IMR-90 (cell line): ENCODE measurements at places on chromosomes 5 and 9.

DNA sequence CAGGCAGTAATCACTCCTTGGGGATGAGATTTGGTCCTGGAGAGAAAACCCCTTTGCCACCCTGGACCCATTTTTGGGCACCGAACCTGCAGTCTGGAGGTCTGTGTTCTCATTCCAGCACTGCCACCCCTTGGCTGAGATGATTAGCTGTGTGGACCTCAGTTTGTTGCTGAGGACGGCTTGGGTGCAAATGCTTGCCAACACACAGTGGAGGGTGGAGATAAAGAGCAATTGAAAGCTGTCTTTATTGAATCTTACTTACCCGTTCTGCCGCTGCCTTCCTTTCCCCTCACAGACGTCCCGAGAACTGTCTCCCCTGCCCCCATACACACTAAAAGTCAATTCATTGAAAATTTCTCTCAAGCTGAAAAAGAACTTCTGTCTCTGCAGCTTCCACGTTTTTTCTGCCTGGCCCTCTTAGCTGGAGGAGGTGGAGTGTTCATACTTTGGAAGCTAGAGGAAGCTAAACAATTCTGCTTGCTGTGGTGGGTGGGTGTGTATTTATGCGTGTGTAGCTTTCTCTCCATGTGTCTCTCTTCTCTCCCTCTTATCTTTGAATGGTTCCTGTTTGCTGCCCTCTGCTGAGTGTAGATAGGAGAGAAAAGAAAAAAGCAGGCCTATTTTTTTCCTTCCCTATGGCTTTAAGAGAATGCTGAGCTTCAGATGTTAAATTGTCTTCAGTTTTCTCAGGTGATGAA is 6.6 kb downstream of the GALNT10 start:
- peak; percentile 87 for DNase-seq

DNA sequence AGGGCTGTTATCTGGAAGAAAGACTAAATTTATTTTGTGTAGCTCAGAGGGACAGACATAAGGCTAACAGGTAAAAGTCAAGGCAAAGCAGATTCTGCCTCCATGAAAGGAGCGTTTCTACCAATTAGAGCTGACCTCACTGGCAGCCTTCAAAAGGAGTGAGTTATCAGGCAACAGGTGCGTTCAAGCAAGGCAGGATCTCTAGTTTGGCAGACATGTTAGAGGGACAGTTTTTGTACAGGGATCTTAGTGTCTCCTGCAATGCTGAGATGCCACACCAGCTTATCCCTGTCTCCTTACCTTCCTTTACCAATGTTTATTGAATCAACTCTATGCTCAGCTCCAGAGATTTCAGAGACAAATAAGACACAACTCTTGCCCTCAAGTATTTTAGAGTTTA is 73.8 kb downstream of the NRG2 start:
- no peak for DNase-seq

- DNase-seq: no peak
Measured at GRCh38 chr9:120919843-120920805, 6.5 kb downstream of the TRAF1 start.

GRCh38 chr9:134589748-134590147 is 51.9 kb upstream of the COL5A1 start:
- DNase-seq: no peak

GRCh38 chr5:96661855-96662724 is at the start of gene CAST:
Gene CAST, plus strand, starts transcription at chr5:96662376. Its CDS starts 47 bp downstream, at chr5:96662423.
- peak; percentile 85 for DNase-seq

- no peak for DNase-seq
Measured at GRCh38 chr9:8869812-8870211, 1070.2 kb upstream of the DMAC1 start.

- no peak for DNase-seq
Measured at GRCh38 chr5:137332296-137332695, 166.8 kb downstream of the SPOCK1 start.

DNA sequence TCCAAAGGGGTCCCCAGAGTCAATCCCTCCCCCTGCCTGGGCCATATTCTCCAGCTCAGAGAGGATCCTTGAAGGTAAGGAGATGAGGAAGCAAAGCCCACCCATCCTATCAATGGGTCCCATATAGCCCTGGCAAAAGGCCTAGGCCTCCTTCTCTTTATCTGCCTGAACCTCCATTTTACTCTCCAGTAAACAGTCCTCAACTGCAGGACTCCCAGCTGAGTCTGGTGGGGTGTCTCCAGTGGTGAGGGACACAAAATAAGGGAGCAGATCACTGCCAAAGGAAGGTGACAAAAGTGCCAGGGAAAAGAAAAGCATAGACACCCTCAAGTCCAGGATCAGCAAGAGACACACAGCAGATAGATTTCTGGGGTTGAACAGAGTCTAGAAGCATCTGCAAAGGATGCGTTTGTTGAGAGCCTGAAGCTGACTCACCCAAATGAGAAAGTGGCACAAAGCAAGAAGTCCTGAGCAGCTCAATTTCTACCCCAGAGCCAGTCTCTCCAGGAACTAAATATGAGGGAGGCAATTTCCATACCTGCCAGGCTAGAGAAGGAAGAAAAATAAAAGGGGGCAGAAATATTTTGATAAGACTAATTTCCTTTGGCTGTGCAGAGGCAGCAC is 2.7 kb upstream of the EBF1 start:
- DNase-seq: no peak

GRCh38 chr5:109739741-109740728 is 50.3 kb downstream of the MAN2A1 start:
- peak; percentile 55 for DNase-seq

DNA sequence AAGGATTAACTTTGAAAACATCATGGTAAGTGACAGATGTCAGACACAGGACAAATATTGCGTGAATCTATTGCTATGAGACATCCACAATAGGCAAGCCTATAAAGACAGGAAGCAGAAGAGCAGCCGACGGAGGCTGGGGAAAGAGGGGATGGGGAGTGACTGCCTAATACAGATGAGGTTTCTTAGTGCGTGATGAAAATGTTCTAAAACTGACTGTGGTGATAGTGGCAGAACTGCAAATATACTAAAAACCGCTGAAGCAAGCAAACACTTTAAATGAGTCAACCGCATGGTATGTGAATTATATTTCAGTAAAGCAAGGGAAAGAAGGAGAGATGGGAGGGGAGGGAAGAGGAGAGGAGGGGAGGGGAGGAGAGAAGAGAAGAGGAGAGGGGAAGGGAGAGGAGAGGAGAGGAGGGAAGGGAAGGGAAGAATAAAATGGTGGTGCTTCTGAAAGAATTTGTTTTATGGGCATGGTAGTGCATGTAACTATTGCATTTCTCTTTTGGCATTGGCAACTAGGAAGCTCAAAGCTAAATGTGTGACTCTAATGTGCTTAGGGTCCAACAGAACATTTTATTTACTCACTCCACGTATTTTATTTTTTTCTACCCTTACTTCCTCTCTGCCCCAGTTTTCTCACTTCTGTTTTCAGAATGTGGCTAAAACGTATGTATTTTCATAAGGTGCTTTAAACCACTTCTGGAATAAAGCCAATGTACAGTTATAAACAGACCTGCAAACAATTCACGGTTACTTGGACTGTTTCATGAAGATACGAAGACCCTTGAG is 21.3 kb downstream of the AKNA start:
- DNase-seq: peak; percentile 92

GRCh38 chr9:137694236-137694959 is 75.6 kb downstream of the EHMT1 start:
- DNase-seq: no peak

DNA sequence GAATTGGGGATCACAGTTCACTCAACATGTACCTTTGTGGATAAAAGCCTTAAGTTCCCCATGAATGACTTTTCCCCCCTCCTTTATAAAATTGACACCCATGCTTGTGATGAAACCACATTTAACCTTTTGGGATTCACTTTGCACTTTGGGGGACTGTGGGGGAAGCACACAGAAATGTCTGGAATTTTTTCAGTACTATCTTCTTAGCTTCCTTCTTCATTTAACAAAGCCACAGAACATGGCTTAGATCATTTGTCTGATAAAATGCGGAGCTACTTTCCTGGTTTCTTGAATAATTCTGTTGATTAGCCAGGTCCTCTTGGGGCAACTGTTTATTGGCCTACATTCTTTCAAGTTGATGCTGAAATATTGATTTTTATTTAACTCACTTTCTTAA is 29.9 kb downstream of the TNFSF15 start:
- no peak for DNase-seq

DNA sequence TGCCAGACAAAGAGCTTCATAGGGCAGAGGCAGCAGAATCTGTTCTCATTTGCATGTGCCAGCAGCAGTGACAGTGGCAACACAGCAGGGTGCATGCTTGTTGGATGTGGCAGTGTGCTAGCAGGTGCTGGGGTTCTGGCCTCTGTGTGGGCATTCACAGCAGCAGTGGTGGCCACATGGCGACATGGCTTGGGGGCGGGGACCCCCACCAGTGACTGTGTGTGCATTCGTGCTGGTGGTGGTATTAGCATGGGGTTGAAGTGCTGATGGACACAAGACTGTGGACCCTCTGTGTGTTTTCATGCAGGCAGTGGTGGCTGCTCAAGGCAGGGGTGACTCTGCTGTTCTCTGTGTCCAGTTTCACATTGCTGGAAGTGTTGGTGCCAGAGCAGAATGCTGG is 183.2 kb upstream of the PDE4D start:
- DNase-seq: no peak

DNA sequence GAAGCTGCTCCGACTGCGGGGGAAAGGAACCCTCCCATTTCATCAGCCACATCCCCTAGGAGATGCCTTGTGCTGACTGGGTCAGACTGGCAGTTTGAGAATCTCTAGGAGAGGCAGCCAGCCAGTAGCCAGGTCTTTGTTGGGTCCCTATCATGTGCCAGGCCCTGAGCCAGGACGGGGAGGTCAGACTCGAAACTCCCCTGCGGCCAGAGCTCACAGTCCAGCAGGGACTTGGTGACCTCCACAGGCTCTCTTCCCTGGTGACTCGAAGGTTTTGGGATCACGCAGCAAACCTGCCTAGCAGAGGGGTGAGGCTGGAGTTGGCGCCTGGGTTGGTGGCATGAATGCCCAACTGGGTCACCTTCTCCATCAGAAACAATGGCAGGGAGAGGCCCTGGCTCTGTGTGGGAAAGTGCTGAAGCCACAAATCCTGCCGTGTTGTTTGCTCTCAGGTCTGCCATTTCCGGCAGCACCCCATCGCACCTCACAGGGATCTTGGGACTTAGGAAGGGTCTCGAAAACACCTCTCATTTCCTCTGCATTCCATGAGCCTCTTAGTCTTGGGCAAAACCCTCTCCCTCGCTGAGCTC is 14.4 kb upstream of the ORM1 start:
- DNase-seq: no peak

- DNase-seq: peak; percentile 47
Measured at GRCh38 chr5:157253547-157253946, 12.4 kb upstream of the CYFIP2 start.

DNA sequence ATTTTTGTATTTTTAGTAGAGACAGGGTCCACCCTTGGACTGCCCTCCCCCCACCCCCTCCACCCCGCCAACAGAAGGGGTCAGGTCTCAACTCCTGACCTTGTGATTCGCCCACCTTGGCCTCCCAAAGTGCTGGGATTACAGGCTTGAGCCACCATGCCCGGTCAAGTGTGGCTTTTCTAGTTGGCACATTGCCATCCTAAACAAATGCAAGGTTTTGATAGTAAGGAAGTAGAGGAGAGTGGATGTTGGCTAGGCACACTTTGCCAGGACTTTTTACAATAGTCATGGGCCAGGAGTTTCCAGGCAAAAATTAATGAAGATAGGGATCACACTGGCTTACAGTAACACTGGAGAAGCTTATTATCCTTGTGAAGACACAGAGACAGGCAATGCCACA is 62.4 kb downstream of the GALNT12 start:
- DNase-seq: no peak

DNA sequence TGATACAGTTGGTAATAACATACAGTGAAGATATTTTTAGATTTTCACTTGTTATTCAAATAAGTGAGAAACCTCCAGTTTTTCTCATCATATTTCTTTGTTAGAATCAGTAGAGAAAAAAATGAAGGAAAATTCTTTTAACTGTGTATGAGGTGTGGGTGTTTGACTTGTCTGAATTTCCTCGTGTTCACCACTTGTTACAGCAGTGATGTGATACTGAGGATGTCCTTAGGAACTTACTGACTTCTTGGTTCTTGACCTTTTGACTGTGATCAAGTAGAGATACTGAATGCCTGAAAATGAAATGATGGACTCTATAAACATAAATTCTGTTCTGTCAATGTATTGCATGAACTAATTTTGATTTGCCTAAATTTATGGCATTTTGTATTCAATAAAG is 10.7 kb downstream of the PBX3 start:
- no peak for DNase-seq

- DNase-seq: peak; percentile 78
Measured at GRCh38 chr9:113632776-113633590, 169.5 kb downstream of the RGS3 start.

DNA sequence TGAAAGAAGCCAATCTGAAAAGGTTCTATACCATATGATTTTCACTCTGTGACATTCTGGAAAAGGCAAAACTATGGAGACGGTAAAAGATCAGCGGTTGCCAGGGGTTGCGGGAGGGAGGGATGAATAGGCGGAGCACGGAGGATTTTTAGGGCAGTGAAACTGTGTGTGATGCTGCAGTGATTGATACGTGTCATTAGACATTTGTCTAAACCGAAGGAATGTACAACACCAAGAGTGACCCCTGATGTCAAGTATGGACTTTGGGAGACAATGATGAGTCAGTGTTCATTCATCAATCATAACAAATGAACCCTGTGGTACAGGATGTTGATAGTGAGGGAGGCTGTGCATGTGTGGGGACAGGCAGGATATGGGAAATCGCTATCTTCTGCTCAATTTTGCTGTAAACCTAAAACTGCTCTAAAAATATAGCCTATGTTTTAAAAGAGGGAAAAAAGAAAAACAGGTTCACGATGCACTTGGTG is 34.4 kb downstream of the ERGIC1 start:
- peak; percentile 89 for DNase-seq

DNA sequence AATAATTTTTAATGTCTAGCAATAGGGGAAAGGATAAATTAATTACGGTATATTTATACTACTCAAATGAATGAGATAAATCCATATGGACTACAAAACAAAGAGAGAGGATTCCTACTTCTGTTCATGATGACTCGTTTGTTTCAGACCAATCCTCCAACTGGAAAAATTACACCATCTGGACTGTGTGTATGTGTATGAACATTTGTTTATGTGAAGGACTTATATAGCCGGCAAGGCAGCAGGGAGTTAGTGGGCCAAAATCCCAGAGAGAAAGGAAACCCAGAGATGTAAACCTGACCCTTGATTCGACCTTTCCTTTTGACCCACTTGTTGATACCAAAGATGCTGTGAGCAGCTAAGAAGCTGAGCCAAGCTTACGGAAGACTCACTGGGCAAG is 20.1 kb downstream of the PDE6A start:
- peak; percentile 83 for DNase-seq

GRCh38 chr5:122705851-122706250 is 69.0 kb upstream of the SNX2 start:
- no peak for DNase-seq

- no peak for DNase-seq
Measured at GRCh38 chr5:35360671-35361070, 130.4 kb upstream of the PRLR start.
